ENCODE measurements at places on chromosomes 1 and 21.

- no peak for DNase-seq
Observed at GRCh38 chr1:114075546-114076242, 78.0 kb downstream of the SYT6 start.

DNA sequence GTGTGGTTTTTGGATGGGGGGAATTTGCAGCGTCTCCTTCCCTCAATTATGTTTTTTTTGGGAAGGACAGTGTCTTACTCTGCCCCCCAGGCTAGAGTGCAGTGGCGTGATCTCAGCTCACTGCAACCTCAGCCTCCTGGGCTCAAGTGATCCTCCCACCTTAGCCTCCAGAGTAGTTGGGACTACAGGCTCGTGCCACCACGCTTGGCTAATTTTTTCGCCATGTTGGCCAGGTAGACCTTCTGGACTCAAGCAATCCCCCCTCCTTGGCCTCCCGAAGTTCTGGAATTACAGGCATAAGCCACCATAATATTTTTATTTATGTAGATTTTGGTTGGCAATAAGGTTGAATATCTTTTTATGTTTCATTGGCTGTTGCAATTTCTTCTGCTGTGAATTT, 9.5 kb upstream of the PARP1 start:
- no peak for DNase-seq

GRCh38 chr1:189775343-189775742, 702.3 kb downstream of the BRINP3 start:
- no peak for DNase-seq

GRCh38 chr21:42540396-42540795, 26.7 kb downstream of the SLC37A1 start:
- DNase-seq = no peak

GRCh38 chr1:242184955-242185354, 186.1 kb upstream of the MAP1LC3C start:
- DNase-seq = no peak

- DNase-seq = no peak
Observed at GRCh38 chr1:184050636-184051035, 894 bp upstream of the TSEN15 start.

GRCh38 chr1:153552335-153552734, 3.3 kb upstream of the S100A3 start:
- no peak for DNase-seq

DNA sequence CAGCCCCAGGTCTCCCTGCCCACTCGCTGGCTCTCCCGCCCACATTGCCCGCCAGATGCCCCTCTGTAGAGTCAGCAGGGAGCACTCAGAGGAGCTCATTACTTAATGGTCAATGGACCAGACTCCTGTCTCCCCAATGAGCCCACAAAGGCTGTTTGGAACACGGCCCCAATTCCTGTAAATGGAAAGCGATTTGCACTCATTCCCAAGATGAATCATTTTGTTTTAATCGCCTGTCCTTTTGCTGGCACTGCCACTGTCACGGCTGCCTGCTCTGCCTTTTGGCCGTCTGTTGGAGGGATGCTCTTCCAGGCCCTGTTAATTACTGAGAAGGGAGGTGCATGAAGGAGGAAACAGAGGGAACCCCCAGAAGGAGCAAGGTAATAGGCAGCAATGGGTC, 44.8 kb upstream of the ATP2B4 start:
- no peak for DNase-seq

GRCh38 chr21:38985568-38986378, 180.0 kb downstream of the ETS2 start:
- DNase-seq = no peak

DNA sequence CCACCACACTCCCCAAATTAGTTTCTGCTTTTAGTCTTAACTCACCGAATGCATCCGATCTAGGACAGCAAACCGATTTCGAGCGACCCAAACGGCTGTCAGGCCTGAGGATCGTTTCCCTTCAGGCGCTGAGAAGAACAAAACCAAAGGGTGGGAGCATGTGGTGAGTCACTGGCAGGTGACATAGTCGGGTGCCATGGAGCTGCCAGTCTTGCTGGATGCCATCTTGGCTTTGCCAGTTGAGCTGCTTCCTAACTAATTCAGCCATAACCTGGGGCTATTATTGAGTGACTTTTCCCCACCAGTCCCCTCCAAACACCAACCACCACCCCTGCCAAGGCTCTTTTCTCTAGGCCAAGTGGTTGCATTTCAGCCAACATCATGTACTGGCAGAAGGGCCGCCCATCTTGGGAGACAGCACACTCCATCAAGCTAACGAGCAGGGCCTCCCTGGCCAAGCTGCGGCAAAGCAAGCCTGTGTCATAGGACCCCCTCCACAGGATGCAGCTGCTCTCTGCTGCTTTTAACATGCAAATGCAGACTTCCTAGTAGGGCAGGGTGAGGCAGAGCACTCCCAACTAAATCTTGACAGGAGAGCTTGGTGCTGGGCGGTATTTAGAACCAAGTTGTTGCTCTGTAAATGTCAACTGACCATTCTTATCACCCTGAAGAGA, 22.3 kb upstream of the PEX19 start:
- DNase-seq = no peak

- DNase-seq = no peak
Observed at GRCh38 chr1:177629526-177629925, 340.3 kb downstream of the SEC16B start.

DNA sequence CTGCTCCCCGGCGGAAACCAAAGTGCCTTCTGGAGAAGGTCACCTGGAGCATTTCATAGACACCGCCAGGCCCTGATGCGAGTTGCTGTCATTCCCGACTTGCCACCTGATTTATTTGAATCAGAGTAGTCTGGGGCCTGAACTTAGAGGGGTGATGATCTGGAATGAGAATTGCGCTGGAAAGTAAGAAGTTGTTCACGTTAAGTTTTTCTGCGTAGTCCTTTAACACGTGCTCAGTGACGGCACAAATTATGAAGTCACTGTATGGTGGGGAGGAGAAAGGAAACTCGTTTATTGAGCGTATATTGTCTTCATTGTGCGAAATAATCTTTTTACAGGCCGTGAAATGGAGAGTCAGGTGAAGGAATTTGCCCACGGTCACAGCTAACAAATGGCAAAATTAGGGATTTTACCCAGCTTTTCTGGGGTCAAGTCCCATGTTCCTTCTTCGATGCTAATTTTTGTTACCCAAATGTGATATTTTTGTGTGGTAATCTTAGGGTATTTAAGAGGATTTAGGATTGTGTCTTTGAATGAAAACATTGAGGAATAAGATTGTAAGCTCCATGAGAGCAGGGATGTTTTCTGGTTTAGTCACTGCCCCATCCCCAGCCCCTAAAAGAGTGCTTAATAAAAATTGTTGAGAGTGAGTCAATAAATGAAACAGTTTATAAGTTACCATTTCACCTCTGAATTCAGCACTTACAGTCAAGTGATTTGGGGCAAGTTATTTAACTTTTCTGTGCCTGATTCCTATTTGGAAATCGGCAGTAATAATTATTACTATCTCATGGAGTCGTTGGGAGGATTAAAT, 46.4 kb upstream of the NBL1 start:
- no peak for DNase-seq

GRCh38 chr1:30847358-30847972, 61.1 kb downstream of the SDC3 start:
- peak; percentile 68 for DNase-seq

DNA sequence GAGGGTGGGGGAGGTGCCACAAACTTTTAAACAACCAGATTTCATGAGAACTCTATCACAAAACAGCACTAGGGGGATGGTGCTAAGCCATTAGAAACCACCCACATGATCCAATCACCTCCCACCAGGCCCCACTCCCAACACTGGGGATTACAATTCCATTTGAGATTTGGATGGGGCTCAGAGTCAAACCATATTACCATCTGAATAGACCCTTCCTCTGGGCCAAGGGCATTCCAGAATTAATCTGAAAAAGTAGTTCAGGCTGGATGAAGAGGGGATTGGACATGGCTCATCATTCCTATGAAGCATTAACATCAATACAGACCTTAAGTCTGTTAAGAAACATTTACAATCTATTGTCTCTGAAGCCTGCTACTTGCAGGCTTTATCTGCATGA, 149.9 kb upstream of the DNAH14 start:
- DNase-seq = no peak

- DNase-seq = no peak
Observed at GRCh38 chr1:185704181-185704580, 30.0 kb upstream of the HMCN1 start.

DNA sequence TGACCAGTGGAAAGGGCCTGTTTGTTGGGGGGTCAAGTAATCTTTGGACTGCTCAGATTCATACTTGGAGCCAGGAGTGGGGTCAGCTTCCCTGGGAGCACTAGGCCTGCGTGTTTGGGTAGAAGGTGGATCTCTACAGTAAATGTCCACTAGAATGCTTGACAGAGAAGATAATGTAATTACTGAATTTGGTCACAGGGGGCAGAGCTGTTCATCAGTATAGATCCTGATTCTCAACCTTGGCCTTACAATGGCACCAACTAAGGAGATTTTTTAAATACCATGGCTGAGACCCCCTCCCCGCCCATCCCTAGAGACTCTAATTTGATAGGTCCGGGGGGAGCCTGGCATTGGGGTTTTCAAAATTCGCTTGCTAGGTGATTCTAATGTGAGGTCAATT, 217.5 kb upstream of the PLXNA2 start:
- DNase-seq = no peak

DNA sequence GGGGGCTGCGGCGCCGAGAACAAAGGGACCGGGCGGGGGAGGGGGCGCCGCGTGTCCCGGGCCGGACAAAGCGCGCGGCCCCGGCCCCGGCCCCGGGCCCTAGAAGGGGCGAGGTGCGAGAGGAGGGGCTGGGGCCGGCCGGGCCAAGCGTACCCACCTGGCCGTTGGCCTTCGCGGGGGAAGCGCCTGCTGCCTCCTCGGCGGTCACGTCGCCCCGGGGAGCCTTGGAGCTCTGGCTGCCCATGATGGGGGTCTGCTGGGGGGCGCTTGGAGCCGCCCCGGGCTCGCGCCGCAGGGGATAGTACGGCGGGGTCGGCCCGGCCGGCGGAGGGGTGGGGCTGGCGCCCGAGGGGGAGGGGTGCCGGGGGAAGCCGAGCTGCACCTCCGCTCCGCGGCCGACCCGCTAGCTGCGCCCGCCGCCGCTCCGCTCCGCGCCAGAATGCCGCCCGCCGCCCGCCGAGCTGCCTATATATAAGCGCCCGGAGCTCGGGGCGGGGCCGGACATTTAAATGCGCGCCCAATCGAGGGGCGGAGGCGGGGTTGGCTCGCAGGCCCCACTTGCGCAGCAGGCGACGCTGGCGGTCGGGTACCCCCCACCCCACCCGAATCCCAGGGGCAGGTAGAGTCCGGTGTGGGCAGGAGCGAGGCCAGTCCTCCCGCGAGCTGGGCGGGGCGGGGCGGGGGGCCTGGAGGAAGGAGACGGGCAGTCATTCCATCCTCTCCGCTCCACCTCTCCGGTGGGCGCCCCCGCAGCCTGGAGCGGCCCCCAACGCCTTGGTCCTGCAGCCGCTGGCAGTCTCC, at the start of gene MARCKSL1:
MARCKSL1 (minus strand) TSS at position 444 of the 801 bp plus-strand sequence; CDS start at position 244, 200 bp downstream.
- peak; percentile 80 for DNase-seq

DNA sequence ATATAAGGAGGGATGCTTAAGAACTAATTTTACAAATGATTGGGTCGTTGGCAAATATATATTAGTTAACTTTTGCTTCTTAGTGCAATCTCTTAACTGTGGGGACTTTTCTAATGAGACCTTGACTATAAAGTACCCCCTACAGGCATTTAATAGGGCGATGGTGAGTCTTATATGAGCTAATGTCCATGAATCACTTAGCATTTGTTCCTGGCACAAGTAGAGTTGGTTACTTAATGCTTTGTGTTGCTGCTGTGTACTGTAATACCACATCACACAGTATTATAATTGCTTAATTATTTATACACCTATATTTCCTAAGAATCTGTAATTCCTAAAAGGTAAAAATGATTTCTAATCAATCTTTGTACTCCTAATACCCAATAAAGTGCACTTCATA, 25.3 kb upstream of the TMCO1 start:
- DNase-seq = no peak

GRCh38 chr1:119370748-119371147, 2.2 kb downstream of the HAO2 start:
- no peak for DNase-seq

DNA sequence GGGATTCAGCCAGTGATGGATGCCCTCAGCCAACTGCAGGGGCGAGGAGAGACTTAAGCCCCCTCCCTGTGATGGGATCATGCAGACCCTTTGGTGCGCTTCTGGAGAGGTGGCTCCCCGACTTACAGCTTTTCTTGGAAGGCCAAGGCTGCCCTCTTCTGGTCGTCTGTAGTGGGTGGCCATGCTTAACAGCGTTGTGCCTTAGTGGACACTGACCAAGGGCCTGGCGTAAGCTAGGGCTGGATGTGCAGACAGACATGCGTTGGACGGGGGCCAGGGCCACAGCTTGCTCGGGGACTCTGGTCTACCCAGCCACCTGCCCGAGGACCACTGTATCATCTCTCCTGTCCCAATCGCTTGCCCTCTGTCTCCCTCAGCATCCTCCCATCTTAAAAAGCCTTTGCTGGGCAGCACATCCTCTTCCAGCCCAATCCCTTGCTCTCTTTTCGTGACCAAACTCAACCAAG, 5.5 kb downstream of the AZIN2 start:
- DNase-seq = peak; percentile 37

GRCh38 chr21:36854391-36854790, 112.1 kb downstream of the HLCS start:
- DNase-seq = no peak

DNA sequence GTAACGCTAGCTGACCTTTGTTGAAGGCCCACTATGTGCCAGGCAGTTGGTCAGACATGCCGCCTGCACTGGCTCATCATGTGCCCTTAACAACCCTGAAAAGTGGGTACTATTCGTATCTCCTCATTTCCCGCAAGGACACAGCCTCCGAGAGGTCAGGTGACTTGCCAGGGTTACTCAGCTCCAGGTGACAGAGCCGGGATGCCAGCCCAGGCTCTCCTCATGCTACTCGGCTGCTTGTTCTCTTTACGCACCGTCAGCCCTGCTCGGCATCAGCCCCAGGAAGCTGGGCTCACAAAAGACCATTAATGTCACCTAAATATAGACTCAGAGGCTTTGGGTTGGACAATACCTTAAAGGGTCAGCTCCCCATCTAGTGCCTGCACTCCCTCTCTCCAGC, 29.0 kb downstream of the GRHL3 start:
- no peak for DNase-seq

DNA sequence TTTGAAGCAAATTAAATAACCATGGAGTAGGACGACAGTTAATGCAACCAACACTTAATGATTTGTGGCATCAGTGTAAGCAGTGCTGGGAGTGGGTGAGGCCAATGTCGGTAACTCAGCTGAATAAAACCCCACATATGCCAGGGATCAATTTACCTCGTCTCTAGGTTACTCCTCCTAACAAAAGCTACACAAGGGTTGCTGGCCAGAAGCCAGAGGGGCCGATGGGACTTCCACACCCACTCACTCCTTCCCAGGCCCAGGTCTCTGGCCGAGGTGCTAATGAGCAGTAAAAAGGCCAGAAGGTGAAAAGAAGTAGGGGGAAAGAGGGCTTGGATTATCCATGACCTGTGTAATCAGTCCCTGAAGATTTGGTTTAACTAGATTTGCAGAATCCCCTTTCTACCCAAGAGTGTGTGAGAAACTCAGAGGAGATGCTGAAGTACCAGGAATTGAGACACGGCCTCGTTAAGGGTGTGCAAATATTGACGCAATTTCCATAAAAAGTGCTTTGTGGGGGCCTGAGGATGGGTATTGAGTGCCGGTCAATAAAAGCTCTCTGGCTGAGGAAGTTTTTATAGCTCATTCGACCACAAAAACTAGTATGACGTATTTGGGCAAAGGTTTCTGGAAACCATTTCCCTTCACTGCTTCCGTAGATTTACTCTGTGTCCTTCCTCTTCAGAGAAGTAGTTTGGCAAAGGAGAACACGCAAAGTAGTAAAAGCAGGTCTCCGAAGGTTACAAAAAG, 145.5 kb downstream of the TBX15 start:
- no peak for DNase-seq

GRCh38 chr1:167510881-167511280, 7.4 kb downstream of the CD247 start:
- DNase-seq = no peak

Data from caudate nucleus (tissue), 63 donors.